Stimulated activated CD4-positive, alpha-beta T cell treated with anti-CD3 and anti-CD28 coated beads, TNF-alpha, amount 100 ng/mL, for 1 hour (primary cell): ENCODE measurements at places on chromosomes 2 and 18.

GRCh38 chr18:25348386-25349130 is 3.4 kb downstream of the ZNF521 start:
- DNase-seq, result no peak

- DNase-seq, result no peak
Observed at GRCh38 chr18:48314690-48315089, 94.5 kb downstream of the ZBTB7C start.

DNA sequence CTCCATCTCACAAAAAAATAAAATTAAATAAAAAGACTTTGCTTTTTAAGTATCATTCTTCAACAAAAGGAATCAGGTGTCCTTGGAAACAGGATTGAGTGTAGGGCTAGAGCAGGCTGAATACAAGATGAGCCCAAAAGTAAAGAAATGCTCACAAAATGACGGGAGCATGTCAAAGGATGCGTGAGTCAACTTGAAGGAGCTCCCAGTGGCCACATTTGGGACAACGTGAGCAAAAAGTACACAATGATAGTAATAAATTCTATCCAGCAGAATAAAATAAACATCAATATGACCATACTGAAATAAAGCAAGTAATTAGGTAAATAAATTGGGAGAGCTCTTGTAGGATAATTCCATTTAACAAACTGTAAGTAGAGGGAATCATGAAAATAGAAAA is 220.7 kb downstream of the PHLPP1 start:
- no peak for DNase-seq

DNA sequence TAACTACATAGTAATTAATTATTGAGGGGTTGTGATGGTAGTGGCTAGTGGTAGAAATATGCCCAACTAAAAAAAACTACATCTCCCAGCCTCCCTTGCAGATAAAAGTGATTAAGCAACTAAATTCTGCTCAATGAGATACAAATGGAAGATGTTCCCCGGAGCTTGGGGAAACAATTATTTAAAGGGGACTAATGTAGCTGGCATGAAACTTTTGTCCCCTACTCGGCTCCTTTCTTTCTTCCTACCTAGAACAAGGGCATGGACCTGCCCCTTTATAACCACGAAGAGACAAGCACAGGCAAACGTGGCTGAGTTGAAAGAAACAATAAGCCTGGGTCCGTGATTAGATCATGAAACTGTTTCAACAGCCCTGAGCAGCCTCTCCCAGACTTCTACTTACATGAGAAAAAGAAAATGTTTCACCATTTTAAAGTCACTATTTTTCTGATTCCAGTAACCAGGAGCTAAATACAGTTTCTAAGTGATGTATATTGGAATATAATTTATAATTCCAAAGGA is 236.9 kb downstream of the SCG2 start:
- DNase-seq, result no peak

DNA sequence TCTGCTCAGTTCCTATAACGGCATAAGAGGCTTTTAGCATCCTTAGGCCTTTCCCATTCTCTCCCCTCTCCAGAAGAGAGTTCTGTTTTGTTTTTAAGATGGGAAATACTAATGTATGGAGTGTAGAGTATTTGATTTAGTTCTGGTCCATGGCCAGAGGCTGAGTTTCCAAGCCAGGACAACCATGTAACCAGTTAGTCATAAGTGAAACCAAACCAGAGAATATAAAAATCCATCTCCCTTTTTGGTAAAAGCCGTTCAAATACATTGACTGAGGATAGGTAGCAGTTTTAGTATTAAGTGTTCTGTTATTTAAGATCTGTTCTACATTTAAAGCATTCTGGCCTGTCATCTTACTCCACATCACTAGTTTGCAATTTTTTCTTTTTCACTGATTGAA is 3.1 kb downstream of the PSMD1 start:
- DNase-seq, result no peak

DNA sequence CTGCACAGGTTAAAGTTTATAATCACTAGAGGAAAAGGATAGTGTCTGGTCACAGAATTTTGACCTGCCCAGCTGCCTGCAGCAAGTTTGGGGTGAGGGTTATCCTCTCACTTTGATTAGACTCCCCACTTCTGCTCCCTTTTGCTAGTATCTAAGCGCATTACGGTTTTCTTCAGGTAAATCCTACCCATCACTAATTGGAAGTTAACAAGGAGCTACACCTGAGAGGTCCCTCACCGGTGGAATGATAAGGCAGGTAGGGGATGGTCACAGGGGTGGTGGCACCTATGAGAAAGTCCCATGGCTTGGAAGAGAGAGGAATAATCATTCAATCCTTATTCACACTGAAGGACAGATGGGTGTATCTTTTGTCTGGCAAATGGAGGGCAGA is 7.6 kb downstream of the BCL2 start:
- DNase-seq, result no peak
